ENCODE measurements at places on chromosomes 13 and 19. TPM values are rescaled to one million over a fixed set of nuclear protein-coding genes. Genes with fewer than 3 reads are reported as not detected.

DNA sequence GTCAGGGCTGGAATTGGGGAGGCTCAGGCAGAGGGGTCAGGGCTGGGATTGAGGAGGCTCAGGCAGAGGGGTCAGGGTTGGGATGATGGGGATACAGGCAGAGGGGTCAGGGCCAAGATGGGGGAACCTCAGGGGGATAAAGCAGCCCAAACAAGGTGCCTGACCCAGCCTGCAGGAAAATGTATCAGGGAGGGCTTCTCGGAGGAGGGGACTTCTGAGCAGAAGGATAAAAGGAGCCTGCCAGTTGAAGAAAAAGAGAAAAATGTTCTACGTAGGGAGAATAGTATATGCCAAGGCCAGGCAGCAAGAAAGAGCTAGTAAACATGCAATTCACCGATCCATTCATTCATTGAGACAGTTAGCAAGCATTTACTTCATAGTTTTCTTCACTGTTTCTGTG, 84.8 kb downstream of the MAP4K1 start:
- DNase-seq = no peak

- no peak for DNase-seq
These were observed 505.6 kb downstream of the KCTD12 start for GRCh38 chr13:76380446-76381065.

DNA sequence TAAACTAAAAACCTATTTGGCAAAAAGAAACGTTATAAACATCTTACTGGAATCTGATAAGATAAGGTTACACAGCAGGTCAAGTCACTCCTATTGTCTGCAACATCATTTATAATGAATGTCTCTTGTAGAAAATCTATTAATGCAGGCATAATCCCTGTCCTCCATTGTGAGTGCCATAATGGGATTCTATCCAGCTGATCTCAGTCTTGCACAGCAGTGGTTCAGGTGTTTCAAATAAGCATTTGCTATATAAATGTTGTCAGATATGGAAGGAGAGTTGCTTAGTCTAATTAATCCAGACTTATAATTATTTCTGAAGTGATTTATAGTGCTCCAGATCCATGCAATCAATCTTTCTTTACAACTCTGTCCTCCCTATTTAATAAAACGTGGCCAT, 186.5 kb upstream of the ATXN8OS start:
- DNase-seq = no peak

DNA sequence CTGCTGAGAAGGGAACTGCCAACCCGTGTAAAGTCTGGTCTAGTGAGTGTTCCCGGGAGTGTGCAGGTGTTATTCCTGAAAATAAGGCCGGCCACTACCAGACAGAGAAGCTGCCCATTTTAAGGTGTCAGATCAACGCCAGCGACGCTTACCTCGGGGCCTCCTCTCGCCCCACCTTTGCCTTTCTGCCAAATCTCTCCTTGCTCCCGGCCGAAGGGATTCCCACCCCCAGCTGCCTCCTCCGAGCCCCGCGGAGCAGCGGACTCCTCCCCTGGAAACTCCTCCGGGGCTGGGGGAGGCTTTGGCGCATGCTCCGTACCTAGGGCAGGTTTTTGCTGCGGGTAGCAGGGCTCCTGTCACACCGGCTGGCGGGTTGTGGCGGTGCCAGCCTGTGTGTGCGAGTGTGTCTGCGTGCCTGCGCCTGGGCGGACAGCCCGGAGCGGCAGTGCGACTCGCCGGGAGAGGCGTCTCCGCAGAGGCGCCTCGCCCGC, at the start of gene HS6ST3:
Gene HS6ST3, plus strand, starts transcription at position 359 of the 491 bp plus-strand sequence.
- DNase-seq = peak; percentile 77

- DNase-seq = no peak
These were observed 59.5 kb downstream of the ANKRD10 start for GRCh38 chr13:110855363-110855762.

- DNase-seq = no peak
These were observed 110.7 kb upstream of the UBL3 start for GRCh38 chr13:29961036-29961670.

- DNase-seq = peak; percentile 80
These were observed 749 bp downstream of the GATAD2A start for GRCh38 chr19:19405971-19406877.

DNA sequence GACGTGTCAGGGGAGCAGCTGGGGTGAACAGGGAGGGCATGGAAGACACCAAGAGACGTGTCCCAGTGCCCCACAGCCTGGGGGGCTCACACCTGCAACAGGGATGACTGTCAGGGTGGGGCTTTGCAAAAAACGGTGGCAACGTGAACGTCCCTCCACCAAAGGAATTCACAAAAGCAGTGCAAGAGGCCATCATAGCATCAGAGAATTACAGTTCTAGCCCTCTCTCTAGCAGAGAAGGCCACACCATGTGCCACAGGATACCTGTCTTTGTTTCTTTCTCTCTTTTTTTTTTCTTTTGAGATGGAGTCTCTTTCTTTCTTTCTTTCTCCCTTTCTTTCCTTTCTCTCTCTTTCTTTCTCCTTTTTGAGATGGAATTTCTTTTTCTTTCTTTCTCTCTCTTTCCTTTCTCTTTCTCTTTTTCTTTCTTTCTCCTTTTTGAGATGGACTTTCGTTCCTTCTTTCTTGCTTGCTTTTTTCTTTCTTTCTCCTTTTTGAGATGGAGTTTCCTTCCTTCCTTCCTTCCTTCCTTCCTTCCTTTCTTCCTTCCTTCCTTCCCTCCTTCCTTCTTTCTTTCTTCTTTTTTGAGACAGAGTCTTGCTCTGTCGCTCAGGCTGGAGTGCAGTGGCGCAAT, 17.1 kb upstream of the ATP11A start:
- DNase-seq = no peak

The ZNF221 gene
- total RNA-seq = not detected

The CCDC106 gene
- 25.5 TPM for total RNA-seq

The DMWD gene
- 38.8 TPM for total RNA-seq

The UBE2L5 gene
- not detected for total RNA-seq

Measured in stomach (tissue), 19 donors.